ENCODE measurements at places on chromosomes 1 and 21.

GRCh38 chr1:28056129-28056925 lies 32.1 kb downstream of the EYA3 start:
- peak; percentile 53 for DNase-seq

DNA sequence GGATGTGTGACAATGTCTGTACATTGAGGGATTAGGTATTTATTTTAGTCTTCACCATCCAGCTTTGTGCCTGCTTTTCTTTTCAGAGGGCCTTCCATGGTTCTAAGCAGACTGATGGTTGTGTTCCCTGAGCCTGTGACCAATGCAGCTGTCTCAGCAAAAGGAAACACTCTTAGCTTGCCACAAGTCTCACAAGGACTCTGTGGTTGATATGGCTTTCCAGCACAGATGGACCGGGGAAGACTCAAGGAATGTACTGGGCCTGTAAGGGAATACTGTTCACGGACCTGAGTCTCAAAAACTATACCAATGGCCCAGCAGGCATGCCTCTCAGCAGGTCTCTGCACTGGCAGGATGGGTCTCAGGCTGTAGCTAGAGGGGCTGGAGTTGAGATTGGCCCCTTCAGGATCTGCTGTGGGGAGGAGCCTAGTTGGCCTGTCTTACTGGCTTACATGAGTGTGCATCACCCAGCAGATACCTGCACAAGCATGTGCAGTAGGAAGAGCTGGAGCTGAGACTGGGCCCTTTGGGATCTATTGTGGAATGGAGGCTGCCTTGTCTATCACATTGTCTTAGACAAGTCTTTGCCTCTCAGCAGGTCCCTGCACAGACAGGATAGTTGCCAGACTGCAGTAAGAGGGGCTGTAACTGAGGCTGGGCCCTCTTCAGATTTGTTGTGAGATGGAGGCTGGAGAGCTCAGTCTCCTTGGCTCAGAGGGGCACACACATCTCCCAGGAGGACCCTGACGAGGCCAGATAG lies 52.0 kb upstream of the PDC start:
- DNase-seq: no peak

GRCh38 chr1:37108596-37109188 lies 74.4 kb upstream of the GRIK3 start:
- DNase-seq: no peak

GRCh38 chr21:21163904-21164303 lies 165.7 kb downstream of the NCAM2 start:
- peak; percentile 2 for DNase-seq

Measured in stimulated activated CD4-positive, alpha-beta T cell treated with anti-CD3 and anti-CD28 coated beads, Interleukin-2, amount 100 ng/mL, for 4 hours (primary cell).